ENCODE measurements at places on chromosomes 5 and 9.
A peak's percentile ranks its signal among the peaks of the same experiment; 100 is the strongest.

DNA sequence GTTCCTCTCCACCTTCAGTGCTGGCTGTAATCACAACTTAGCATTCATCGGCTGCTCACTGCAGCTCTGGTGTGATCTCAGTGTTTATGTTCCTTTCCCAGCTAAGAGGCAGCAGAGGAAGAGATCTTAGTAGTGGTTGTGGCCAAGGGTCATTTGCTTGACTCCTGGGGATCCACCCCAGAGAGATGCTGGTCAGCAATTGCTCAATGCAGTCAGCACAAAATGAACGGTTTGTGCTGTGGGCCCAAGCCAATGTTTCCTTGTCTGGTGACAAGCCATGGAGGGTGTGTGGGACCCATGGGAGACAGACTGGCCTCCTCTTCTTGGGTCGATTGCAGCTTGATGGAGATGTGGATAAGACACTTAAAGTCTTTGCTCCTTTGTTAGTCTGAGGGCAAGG lies 16.1 kb upstream of the FRMD3 start:
- no peak for DNase-seq

GRCh38 chr5:93421987-93422401 lies 159.0 kb downstream of the NR2F1-AS1 start:
- DNase-seq: peak; percentile 49

DNA sequence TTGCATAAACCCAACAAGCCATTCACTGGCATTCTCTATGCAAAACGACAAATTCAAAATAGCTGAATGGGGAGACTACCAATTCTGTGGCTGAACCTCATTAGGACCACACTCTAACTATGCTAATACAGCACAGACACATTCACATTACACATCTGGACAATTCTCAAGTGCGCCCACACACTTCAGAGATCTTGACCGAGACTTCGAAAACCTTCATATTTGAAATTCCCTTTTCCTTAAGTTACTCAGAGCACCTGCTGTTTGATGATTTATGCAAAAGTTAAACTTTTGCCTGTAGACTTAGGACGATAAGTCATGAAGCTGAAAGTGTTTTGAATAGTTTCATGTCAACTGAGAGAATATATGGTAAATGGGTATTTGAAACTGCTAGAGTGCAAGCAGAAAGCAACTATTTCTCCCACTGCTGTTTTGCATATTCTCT lies 111.9 kb downstream of the FBN2 start:
- DNase-seq: no peak

- no peak for DNase-seq
Observed at GRCh38 chr5:68285075-68285840, 69.7 kb downstream of the PIK3R1 start.

DNA sequence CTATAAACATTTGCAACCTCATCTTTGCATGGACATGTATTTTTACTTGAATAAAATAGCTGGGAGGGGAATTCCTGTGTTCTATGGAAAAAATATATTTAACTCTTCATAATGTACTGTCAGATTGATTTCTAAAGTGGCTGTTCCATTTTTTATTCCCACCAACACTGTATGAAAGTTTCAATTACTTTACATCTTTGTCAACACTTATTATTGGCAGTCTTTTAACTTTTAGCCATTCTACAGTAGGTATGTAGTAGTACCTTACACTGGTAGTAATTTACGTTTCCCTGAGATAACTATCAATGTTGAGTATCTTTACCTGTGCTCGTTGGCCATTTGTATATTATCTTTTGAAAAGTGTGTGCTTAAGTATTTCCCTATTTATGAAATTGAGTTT lies 429.7 kb downstream of the KIAA0825 start:
- no peak for DNase-seq

- no peak for DNase-seq
Observed at GRCh38 chr9:94082553-94082952, 1.7 kb upstream of the PTPDC1 start.

- DNase-seq: no peak
Observed at GRCh38 chr5:56564541-56565282, 250.6 kb upstream of the MAP3K1 start.

DNA sequence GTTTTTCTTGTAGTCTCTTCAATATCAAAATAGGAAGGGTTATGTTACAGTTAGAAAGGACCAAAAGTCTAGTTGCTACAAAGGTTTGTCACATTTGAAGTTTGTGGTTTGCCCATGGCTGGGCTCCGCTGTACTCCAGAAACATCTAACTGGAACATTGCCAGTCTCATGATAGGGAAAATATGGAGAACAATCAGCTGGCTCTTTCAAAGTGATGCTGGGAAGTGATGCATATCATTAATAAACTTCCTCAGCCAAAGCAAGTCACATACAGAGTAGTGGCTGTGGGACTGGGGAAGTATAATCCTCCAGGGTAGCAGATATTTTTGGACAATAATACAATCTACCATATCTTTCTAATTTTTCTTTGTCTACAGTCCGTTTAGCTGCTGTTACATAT lies 8.8 kb downstream of the BTF3 start:
- no peak for DNase-seq

DNA sequence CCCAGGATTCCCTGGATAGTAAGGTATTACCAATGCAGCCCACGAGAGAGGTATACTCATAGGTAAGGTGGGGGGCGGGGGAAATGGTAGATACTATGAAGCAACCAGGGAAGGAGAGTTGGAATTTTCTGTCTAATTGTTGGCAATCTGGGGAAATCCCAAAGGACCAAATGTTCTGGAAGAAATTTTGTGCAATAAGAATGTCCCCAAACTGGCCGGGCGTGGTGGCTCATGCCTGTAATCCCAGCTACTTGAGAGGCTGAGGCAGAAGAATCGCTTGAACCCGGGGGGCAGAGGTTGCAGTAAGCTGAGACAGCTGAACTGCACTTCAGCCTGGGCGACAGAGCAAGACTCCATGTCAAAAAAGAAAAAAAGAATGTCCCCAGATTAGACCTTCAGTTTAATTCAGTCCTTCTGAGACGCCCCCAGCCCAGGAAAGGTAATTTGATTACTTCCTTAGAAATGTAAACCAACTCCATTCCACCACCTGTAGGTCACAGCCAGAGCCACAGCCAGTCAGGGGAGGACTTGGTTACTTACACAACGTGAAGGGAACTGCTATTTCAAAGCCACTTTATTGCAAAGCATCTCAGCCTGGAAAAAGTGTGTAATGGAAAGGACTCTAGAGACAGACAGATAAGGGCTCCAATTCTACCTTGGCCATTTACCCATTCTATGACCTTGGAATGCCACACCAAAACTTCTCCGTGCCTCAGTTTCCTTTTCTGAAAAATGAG lies 50.0 kb upstream of the KLF4 start:
- DNase-seq: no peak

- no peak for DNase-seq
Observed at GRCh38 chr9:91714020-91714806, 235.8 kb downstream of the ROR2 start.

- no peak for DNase-seq
Observed at GRCh38 chr5:142481410-142481809, 156.6 kb upstream of the SPRY4 start.

DNA sequence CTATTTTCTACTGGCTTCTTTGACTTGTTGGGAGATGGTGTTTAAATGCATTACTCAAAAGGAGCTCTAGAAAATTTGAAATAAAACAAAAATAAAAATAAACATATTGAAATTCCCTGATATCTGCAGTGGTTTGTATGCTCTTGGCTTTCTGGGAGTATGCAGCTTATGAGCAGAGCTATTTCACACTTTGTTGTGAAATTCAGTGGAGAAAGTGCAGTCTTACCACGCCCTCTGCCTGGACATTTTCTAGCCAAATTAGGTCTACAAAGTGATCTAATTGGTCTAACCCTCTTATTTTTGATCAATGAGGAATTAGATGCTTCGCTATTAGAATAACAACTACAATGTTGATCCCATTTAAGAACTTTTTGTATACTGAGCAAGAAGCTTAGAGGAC lies 66.8 kb downstream of the INSYN2B start:
- no peak for DNase-seq

- no peak for DNase-seq
Observed at GRCh38 chr9:133151041-133151440, 12.7 kb downstream of the GBGT1 start.

GRCh38 chr5:150153957-150154617 lies 1.6 kb downstream of the PDGFRB start:
- no peak for DNase-seq

- DNase-seq: no peak
Observed at GRCh38 chr5:160456480-160457177, 35.0 kb downstream of the PTTG1 start.

DNA sequence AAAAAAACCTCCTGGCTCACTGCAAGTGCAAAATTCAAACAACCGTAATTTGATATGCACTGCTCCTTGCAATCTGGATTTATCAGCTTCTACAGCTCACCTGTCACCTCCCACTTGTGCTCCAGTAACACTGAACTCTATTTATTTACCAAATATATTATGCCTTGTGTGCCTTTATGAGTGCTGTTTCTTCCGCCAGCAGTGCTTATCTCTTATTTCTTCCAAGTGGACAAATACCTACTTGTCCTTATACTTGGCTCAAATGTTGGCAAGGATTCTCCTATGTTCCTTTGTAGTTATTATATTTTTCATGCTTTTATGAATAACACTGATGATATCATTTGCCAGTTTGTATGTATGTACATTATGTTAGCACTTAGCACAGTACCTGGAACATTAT lies 145.7 kb upstream of the ARRDC3 start:
- no peak for DNase-seq

DNA sequence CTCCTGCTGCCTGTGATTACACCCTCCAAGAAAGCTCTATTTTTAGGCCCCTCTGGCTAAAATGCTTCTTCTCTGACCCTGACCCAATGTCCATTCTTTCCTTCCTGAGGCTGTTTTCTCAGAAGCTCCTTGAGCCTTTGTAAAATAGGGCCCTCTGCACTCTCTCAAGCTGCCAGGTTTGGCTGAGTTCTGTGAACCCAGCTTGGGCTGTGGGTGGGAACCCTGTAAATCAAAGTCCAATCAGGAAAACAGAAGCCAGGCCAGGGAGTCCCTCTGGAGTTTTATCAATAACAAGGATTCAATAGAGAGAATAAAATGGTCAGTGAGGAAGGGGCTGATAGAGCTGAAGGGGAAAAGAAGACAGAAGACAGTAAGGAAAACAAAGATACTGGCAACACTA lies 43.7 kb upstream of the ERCC6L2 start:
- DNase-seq: no peak

DNA sequence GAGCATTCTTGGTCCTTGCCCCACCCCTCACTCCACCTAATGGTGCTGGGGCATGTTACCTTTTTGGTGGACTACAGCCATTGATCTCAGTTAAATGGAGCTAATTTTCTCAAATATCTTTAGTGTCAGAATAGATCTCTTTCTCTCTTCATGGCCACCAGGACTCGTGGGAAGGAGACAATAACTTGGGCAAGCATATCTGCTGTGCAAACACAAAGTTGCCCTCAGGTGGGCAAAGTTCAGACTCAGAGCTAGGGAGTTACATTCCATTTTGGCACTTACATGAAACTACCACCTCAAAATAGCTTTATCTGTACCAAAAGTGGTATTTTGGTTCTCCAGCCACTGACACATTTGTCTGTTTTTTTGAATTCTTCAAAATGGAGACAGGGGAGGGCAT lies 671.9 kb upstream of the KLF4 start:
- no peak for DNase-seq

- no peak for DNase-seq
Observed at GRCh38 chr9:7169717-7170389, 412.1 kb downstream of the KDM4C start.

DNA sequence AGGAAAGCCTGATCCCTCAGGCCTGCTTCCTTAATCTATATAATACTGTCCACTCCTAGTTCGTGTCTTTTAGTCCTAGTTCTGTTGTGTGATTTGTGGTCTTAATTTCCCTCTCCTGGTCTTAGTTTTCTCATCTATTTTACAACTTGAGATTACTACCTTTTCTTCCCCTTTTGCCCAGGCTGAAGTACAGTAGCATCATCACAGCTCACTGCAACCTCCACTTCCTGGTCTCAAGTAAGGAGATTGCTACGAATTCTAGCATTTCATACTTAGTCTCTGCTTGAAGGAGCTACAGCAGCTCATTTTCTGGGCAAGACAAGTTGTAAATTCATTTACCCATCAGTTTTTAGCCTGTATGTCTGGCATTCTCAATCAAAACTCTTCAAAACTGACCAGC lies 5.5 kb downstream of the TRIM32 start:
- no peak for DNase-seq

DNA sequence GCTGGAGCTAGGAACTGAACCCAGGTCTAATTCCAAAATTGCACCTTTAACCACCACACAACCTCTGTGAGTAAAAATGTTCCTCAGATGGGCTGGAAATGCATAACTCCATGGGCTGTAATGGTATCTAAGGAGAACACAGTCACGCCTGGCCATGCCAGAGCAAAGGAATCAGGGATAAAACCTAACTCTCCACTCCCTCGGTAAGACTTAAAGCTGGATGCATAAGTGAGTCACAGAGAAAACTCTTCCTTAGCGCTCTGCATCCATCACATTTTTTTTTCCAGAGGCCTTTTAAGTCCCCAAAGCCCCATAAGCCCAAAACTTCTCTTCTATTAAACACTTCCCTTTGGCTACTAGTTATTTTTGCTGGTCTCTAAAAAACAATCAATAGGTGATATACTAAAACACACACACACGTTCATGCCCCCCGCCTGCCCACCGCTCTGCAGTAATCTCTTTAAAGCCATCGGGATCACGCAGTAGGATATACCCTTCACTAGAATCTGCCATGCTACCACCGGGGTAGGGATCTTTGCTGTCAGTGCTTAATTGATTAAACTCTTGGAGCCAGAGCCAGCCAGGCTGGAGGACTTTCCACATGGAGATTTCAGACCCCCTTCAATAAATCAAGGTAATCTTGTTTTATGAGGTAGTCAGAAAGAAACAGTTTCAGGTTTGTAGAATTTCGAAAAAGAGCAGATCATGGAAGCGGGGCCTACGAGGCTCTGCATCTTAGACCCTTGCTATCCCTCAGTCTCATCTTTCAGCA lies 212.9 kb downstream of the MAPKAP1 start:
- DNase-seq: no peak

DNA sequence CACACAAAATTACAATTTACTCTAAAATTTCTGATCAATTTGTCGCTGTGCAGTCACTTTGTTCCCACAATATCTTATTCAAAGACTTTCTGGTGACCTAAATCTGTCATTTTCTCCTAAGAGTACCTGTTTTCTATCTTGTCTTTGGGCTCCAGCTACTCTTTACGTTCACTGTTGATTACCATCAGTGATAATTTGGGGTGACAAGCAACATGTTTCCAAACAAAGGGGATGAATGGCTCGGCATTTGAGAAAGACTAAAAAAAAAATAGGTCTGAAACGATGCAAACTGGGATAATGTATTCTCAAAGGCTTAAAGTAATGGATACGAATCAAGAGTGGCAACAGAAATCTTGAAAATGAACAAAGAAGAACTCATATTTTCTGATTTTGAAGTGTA lies 205.2 kb upstream of the DAB2 start:
- no peak for DNase-seq

All from putamen (tissue), 1 donor.